ENCODE measurements at places on chromosomes 2 and 18. TPM values are rescaled to one million over a fixed set of nuclear protein-coding genes. Genes with fewer than 3 reads are reported as not detected.

Gene SLC35G4
- not detected for polyA plus RNA-seq

Gene MYO3B
- polyA plus RNA-seq = not detected

Gene TRPM8
- not detected for polyA plus RNA-seq

Gene COL6A3
- 1.5 TPM for polyA plus RNA-seq

Gene GALNT13
- polyA plus RNA-seq = not detected

Gene UCN
- polyA plus RNA-seq = not detected

DNA sequence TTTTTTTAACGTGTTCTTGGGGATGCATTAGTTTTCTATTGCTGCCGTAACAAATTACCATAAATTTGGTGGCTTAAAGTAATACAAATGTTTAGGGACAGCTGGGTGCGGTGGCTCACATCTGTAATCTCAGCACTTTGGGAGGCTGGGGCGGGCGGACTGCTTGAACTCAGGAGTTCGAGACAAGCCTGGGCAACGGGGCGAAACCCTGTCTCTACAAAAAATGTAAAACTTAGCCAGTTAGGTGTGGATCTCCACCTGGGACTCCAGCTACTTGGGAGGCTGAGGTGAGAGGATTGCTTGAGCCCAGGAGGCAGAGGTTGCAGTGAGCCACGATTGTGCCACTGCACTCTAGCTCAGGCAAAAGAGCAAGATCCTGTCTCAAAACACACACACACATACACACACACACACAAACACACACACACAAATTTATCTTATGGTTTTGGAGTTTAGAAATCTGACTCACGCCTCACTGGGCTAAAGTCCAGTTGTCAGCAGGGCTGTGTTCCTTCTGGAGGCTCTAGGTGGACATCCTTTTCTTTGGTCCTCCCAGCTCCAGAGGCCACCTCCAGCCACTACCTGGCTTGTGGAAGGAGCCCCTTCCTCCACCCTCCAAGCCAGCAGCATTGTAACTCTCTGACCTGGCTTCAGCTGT, 76.1 kb downstream of the SEPTIN10 start:
- no peak for DNase-seq

GRCh38 chr2:172214252-172214651, 111.6 kb upstream of the DLX2 start:
- no peak for DNase-seq

DNA sequence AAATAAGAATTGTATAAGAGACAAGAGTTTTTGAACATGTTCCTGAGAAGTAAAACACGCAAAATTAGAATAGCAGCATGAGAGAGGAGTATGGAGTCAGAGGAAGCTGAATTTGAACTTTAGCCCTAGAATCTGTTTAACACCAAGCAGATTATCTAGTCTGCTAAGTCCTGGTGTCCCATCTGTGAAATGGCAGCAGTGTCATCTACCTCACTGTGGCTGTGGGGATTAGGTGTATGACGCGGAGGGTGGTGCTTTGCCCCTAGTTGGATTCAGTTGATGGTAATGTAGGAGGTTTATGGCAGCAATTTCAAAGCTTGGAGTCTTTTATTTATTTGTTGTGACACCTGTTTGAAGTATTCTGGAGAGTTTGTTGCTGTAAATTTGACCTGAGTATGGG, 79.2 kb downstream of the ZNF532 start:
- DNase-seq = no peak

DNA sequence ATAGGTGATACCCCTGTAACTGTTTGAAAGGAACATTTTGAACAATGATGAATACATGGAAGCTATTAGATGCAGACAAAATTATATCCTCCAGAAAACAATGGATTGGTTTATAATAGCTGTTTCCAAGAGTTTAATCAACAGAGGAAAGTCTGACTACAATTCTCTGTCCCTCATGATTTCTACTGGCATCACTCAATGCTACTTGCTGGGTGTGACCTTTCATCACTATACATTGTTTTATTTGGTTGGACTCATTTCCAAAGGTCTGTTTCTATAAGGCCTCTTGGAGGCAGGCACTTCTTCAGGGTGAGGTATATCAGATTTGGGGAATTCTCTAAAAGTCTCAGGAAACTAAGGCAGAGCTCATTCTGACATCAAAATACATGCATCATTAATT, 636.1 kb upstream of the SLC8A1 start:
- DNase-seq = no peak

- no peak for DNase-seq
Observed at GRCh38 chr2:11314487-11314886, 29.9 kb downstream of the ROCK2 start.

Measured in CD4-positive, CD25-positive, alpha-beta regulatory T cell (primary cell).